ENCODE measurements at places on chromosomes 6 and 20. TPM values are rescaled to one million over a fixed set of nuclear protein-coding genes. Genes with fewer than 3 reads are reported as not detected.

DNA sequence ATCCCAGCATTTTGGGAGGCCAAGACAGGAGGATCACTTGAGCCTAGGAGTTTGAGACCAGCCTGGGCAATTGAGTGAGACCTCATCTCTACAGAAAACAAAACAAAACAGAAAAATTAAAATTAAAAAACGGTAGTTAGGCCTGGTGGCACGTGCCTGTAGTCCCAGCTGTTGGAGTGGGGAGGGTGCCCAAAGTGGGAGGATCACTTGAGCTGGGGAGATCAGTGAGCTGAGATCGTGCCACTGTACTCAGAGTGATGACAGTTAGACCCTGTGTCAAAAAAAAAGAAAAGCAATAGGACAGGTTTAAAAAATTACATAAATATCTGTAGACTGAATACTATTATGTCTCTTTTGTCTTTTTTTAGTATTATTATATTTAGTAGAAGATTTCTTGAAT, 64.3 kb downstream of the ITCH start:
- no peak overlapping the region for H3K27ac ChIP-seq
- H3K4me3 ChIP-seq: no peak overlapping the region
- peaks cover 22% of the 10 kb centered on the region for H3K36me3 ChIP-seq
- H3K4me1 ChIP-seq: no peaks in the 10 kb centered on the region
- no peaks in the 10 kb centered on the region for H3K27me3 ChIP-seq

DNA sequence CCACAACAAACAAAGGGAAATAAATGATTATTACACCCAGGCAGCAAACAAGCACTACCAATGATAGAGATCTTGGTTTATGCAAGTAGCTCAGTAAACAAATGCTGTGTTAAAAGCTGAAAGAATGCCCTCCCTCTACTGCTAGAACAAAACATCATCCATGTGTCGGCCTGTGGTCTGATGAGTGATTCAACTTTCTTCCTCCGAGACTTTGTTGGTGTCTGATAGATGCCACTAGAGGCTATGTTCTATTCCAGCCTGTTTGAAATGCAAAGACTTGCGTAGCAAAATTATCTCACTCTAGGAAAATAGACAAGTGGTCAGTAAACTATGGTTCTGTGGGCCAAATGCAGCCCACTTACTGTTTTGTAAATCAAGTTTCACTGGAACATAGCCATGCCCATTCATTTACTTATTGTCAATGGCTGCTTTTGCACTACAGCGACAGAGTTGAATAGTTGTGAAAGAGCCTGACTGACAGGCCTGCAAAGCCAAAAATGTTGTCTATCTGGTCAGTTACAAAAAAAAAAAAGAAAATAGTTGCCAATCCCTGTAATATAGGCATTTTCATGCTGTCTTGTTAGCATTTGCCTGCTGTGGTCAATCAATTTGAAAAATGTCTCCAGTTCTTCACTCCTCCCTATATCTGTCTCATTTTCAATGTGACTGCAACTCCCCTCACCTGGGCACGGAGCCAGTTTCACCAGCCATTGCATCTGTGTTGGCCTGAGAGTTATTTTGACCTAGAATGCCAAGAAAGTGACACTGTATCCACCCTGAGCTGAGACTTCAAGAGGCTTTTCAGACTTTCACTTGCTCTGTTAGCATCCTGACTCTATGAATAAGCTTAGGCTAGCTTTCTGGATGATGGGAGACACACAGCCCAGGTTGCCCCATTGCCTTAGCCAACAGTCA, 544.6 kb upstream of the BTBD3 start:
- peaks cover 8% of the 10 kb centered on the region for H3K4me1 ChIP-seq
- H3K27me3 ChIP-seq: no peaks in the 10 kb centered on the region
- no peaks in the 10 kb centered on the region for H3K36me3 ChIP-seq
- no peak overlapping the region for H3K27ac ChIP-seq
- no peak overlapping the region for H3K4me3 ChIP-seq

- DNase-seq: peak; percentile 99
- peak overlapping the region; percentile 75 for H3K27ac ChIP-seq
- no peaks in the 10 kb centered on the region for H3K27me3 ChIP-seq
- H3K36me3 ChIP-seq: no peaks in the 10 kb centered on the region
- peak overlapping the region; percentile 13 for H3K4me3 ChIP-seq
- H3K4me1 ChIP-seq: peaks cover 40% of the 10 kb centered on the region
Observed at GRCh38 chr20:50645253-50646068, 45.9 kb downstream of the RIPOR3 start.

The SCGN gene
- total RNA-seq: not detected

The C2 gene
- total RNA-seq: 1.1 TPM

The DAAM2 gene
- total RNA-seq: not detected

The POU5F1 gene
- not detected for total RNA-seq

- H3K4me3 ChIP-seq: peak overlapping the region; percentile 97
- DNase-seq: peak; percentile 19
- no peaks in the 10 kb centered on the region for H3K36me3 ChIP-seq
- peaks cover 18% of the 10 kb centered on the region for H3K4me1 ChIP-seq
Observed at GRCh38 chr6:138162111-138162954, 594 bp downstream of the ARFGEF3 start.

The BPIFB2 gene
- not detected for total RNA-seq

GRCh38 chr20:19310541-19310940, 98.1 kb downstream of the SLC24A3 start:
- peaks cover 47% of the 10 kb centered on the region for H3K27me3 ChIP-seq
- H3K36me3 ChIP-seq: no peaks in the 10 kb centered on the region
- DNase-seq: no peak

DNA sequence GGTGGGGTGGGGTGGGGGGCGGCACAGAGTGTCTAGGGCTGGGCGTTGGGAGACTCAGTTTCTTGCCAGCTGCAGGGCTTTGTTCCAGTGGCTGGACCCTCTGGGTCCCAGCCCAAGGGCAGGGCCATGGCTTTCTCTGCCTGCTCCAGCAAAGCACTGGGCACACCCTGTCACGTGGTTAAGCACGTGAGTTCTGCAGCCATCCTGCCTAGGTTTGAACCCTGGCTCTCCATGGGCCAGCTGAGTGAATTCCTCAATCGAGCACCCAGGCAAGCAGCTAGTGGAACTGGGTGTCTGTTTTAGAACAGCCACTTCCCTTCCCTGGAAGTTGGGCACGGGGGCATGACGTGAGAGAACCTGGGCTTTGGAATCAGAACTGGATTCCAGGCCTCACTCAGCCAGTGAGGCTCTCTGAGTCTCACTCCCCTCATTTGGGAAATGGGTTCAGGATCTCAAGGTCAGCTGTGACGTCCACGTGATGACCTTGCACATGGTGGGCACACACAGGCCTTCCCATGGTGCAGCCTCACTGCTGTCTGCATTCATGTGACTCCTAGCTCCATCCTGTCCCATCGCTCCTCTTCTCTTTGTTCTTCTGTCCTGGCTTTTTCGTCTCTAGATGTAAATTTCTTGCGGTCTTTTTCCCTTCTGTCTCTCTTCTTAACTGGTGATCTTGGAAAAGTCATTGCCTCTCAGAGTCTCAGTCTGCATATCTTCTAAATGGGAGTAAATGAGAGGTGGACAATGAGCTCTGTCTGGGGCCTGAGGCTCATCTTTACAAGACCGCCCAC, 45.9 kb downstream of the NOL4L start:
- no peak for DNase-seq
- H3K27ac ChIP-seq: no peak overlapping the region
- peaks cover 14% of the 10 kb centered on the region for H3K4me1 ChIP-seq
- no peak overlapping the region for H3K4me3 ChIP-seq

GRCh38 chr6:166997768-166998255, 1.4 kb upstream of the CEP43 start:
- peaks cover 7% of the 10 kb centered on the region for H3K4me1 ChIP-seq
- H3K27me3 ChIP-seq: no peaks in the 10 kb centered on the region
- H3K27ac ChIP-seq: no peak overlapping the region
- peak; percentile 76 for DNase-seq

The SRSF3 gene
- total RNA-seq: 297 TPM

- H3K4me3 ChIP-seq: no peak overlapping the region
- no peaks in the 10 kb centered on the region for H3K36me3 ChIP-seq
- H3K4me1 ChIP-seq: no peaks in the 10 kb centered on the region
- no peak overlapping the region for H3K27ac ChIP-seq
Observed at GRCh38 chr20:18639501-18639979, 51.7 kb downstream of the DTD1 start.

DNA sequence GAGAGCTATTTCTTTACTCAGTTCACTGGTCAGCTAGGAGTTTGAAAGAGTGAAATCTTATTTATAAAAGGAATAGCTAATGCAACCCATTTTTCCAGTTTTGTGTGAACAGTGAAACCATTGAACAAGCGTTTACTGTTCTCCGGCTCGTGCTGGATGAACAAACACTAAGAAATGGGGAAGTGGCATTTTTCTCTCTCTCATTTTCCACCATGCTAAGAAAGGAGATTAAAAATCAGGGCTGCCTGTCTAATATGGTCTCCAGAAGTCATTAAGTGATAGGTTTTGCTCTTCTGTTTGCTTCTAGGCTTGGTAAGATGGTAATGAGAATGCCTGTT, 774 bp upstream of the SFT2D1 start:
- no peaks in the 10 kb centered on the region for H3K4me1 ChIP-seq
- H3K27ac ChIP-seq: no peak overlapping the region
- H3K27me3 ChIP-seq: no peaks in the 10 kb centered on the region
- H3K36me3 ChIP-seq: no peaks in the 10 kb centered on the region
- no peak for DNase-seq

The GABRR2 gene
- 0.36 TPM for total RNA-seq

The SNAP91 gene
- total RNA-seq: not detected

DNA sequence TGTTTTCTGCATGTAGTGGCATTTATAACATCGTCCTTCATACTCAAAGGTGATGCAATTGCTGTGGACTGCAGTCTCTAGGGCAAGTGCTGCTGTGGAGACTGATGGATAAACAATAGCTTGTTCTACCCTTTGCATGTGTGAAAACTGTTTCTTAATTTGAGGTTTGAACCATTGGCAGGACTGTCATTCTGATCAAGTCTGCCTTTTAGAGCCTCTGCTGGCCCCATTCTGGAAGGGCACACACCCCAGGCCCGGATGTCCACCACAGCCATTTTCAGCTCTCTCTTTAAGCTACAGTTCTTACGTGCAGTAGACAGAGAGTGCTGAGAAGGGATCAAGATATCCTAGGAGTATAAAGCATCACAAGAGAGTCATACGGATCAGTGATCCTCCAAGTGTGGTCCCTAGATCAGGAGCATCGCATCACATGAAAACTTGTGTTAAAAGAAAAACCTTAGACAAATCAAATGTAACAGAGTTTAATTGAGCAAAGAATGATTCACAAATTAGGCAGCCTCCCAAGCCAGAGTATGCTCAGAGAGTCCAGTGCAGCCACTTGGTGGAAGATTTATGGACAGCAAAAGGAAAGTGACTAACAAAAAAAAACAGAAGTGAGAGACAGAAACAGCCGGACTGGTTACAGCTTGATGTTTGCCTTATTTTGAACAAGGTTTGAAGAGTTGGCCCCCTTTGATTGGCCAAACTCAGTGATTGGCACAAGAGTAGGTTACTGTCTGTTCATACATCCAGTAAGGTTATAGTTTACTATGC, 52.0 kb downstream of the FRK start:
- no peaks in the 10 kb centered on the region for H3K27me3 ChIP-seq
- no peak overlapping the region for H3K27ac ChIP-seq
- peaks cover 37% of the 10 kb centered on the region for H3K4me1 ChIP-seq

The FOXP4 gene
- 15.5 TPM for total RNA-seq

The ABRACL gene
- total RNA-seq: 37.6 TPM

- H3K4me1 ChIP-seq: no peaks in the 10 kb centered on the region
- no peak overlapping the region for H3K27ac ChIP-seq
- DNase-seq: peak; percentile 35
- no peaks in the 10 kb centered on the region for H3K27me3 ChIP-seq
- H3K36me3 ChIP-seq: no peaks in the 10 kb centered on the region
- H3K4me3 ChIP-seq: no peak overlapping the region
Observed at GRCh38 chr20:11437611-11438380, 479.9 kb upstream of the BTBD3 start.

DNA sequence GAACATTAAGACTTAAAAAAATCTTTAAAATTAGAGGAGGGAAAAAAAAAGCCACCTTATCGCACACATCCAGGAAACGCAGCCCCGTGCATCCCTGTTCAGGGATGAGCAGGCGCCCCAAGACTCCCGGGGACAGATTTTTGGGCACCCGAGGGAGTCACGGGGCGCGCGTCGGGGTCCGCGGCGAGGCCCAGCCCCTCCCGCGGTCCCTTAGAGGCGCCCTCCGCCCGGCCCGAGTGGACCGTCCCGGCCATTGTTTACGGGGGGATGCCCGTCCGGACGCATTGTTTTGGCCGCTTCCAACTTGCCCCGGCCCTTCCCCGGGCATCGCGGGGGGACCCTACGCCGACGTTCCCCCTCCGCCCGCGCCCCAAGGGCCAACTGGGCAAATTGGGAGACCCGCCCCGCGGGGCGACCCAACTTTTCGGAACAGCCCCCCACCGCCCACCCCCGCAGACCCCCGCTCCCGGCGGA, 610 bp downstream of the ZNF217 start:
- H3K27ac ChIP-seq: peak overlapping the region; percentile 81
- no peaks in the 10 kb centered on the region for H3K36me3 ChIP-seq
- H3K4me3 ChIP-seq: peak overlapping the region; percentile 92
- H3K4me1 ChIP-seq: peaks cover 50% of the 10 kb centered on the region
- H3K27me3 ChIP-seq: no peaks in the 10 kb centered on the region

DNA sequence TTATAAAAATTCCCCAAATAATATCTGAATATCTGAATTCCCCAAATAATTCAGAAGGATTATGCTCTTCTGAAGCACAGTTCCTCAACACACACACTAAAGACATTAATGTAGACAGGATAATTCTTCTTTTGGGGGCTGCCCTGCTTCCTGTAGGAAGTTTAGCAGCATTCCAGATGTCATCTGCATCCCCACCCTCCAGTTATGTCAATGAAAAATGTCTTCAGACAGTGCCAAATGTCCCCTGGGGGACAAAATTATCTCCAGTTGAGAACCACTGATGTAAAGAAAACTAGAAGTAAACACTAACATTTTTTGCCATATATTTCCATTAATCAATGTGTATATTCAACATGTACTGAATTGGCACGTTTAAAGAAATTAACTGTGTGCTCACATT, 25.9 kb upstream of the NAA20 start:
- no peak for DNase-seq
- H3K36me3 ChIP-seq: peaks cover 63% of the 10 kb centered on the region
- no peak overlapping the region for H3K4me3 ChIP-seq
- H3K4me1 ChIP-seq: peaks cover 55% of the 10 kb centered on the region
- no peaks in the 10 kb centered on the region for H3K27me3 ChIP-seq
- H3K27ac ChIP-seq: peak overlapping the region; percentile 96

The OPRM1 gene
- not detected for total RNA-seq

GRCh38 chr6:54102238-54102637, 9.0 kb upstream of the MLIP start:
- no peak for DNase-seq
- no peak overlapping the region for H3K4me3 ChIP-seq
- no peak overlapping the region for H3K27ac ChIP-seq
- no peaks in the 10 kb centered on the region for H3K4me1 ChIP-seq

All from PC-3 (cell line).